NCI-H446 (cell line): ENCODE measurements at places on chromosomes 12 and 14.

GRCh38 chr12:48183876-48184548 lies 568 bp downstream of the CCDC184 start:
- no peak for DNase-seq

DNA sequence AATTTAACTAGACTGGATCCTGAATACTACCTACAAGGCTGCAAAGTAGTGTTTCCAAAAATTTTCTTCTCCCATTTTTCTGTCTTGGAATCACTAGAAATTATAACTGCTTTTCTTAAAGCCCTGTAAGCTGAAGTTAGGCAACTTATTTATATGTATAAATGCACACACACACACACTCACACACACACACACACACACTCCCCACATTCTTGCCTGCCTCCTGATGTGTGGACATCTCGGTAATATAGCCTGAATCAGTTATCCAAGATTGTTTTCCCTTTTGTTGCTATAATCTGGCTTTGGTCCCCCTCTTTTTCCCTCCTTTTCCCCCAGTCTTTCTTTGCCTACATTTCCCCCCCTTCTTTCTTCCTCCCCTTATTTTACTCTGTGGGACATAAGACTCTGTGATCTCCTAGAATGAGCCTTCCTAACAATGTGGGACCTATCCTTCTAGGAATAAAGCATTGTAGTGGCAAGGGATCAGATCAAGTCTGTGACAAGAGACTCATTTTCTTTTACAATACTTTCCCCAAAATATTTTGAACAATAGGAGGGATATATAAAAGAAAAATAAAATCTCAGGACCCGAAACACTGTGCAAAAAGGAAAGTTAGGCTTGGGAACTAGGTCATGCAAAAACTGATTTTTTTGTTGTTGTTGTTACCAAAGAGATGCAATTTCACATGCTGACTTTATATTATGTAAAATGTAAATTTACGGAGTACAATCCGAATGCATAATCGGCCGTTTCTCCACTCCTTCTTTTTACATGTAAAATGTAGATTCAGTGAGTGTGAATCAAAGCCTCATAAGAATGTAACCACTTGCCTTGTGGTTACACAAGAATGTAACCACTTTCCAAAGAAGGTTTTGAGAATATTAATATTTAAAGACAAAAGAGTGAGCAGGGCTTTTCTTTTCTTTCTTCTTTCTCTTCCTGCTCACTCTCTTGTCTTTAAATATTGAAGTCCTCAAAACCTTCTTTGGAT lies 26.3 kb upstream of the CD69 start:
- no peak for DNase-seq

GRCh38 chr12:27975222-27976136 lies 2.9 kb upstream of the PTHLH start:
- no peak for DNase-seq

GRCh38 chr14:31712244-31713127 lies 151.3 kb downstream of the NUBPL start:
- DNase-seq: no peak

GRCh38 chr12:117863002-117863709 lies 105.6 kb downstream of the KSR2 start:
- DNase-seq: no peak

DNA sequence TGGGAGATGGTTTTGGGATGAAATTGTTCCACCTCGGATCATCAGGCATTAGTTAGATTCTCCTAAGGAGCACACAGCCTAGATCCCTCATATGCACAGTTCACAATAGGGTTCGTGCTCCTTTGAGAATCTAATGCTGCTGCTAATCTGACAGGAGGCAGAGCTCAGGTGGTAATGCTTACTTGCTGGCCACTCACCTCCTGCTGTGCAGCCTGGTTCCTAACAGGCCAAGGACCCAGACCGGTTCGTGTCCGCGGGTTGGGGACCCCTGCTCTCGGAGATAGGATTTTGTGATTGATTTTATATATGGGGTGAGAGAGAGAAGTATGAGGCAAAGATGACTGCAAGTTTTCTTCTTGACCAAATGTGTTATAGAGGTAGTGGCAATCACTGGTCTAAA lies 57.5 kb downstream of the CCDC91 start:
- DNase-seq: no peak

- no peak for DNase-seq
Measured at GRCh38 chr12:10505620-10506019, at the start of gene EIF2S3B. EIF2S3B (plus strand) TSS chr12:10505890; CDS start chr12:10505903, 13 bp downstream.

DNA sequence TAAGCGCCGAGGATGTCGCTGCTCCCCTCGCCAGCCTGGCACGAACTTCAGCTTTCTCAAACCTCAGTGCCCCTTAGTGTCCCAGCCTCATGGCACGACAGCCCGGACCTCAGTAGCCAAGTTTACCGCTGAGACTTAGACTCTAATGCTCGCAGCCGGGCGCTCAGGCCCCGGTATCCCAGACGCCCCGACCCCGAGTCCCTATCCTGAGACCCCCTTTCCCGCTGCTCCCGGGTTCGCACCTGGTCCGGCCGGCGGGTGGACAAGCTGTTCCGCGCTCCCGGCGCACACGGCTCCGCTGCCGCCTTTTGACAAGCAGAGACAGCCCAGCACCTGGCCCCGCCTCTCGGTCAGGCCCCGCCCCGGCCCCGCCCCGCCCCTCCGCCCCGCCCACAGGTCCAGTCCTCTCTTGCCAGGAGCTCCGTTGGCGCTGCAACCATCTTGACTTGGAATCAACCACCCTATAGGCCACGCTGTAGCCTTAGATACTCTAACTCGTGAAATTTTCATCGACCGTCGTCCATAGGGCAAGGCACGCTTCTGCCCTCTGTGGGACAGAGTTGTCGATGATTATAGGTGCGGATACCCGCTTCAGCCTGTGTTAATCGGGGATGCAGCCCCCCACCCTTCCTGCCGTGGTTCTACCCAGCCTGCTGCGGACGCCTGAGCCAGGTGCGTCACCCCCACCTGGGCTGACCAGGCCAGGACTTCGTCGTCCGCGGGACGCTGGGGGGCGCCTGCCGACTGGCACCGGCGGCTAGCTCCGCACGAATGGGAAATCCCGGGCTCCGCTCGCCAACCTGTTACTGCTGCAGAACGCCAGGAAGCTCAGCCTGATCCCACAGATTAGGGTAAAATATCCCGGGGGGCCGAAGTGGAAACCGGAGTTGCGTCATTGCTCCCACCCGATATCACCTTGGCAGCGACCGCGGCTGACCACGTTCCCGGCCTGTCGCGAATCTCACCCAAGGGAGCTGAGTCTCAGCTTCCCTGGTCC lies at the start of gene VDR:
TSS of gene VDR (minus strand) at position 282 of the 997 bp plus-strand sequence. CDS start 25,881 bp downstream, outside the sequence.
- peak; percentile 1 for DNase-seq

- DNase-seq: no peak
Measured at GRCh38 chr12:101942250-101942605, 64.8 kb downstream of the DRAM1 start.
